ENCODE measurements at places on chromosomes 3 and 15. TPM values are rescaled to one million over a fixed set of nuclear protein-coding genes. Genes with fewer than 3 reads are reported as not detected.

Gene SMCO1
- total RNA-seq = not detected

Gene WDR93
- total RNA-seq = not detected

Gene GRAMD2A
- not detected for total RNA-seq

Gene FETUB
- 0.90 TPM for total RNA-seq

Gene BTLA
- 0.38 TPM for total RNA-seq

Gene TBC1D2B
- 46.5 TPM for total RNA-seq

Gene FMN1
- total RNA-seq = 26.6 TPM

Gene IL17RD
- 22.9 TPM for total RNA-seq

Gene LRRC31
- total RNA-seq = not detected

Gene RAB43
- 18.1 TPM for total RNA-seq

Gene CRABP1
- total RNA-seq = not detected

Gene GOLGA8J
- total RNA-seq = not detected

Gene VIPR1
- 1.3 TPM for total RNA-seq

Gene TMEM108
- 2.8 TPM for total RNA-seq

Gene XIRP1
- total RNA-seq = 7.1 TPM

All from posterior vena cava (tissue), 2 donors.